ENCODE measurements at places on chromosomes 16 and 17.
A peak's percentile ranks its signal among the peaks of the same experiment; 100 is the strongest.

DNA sequence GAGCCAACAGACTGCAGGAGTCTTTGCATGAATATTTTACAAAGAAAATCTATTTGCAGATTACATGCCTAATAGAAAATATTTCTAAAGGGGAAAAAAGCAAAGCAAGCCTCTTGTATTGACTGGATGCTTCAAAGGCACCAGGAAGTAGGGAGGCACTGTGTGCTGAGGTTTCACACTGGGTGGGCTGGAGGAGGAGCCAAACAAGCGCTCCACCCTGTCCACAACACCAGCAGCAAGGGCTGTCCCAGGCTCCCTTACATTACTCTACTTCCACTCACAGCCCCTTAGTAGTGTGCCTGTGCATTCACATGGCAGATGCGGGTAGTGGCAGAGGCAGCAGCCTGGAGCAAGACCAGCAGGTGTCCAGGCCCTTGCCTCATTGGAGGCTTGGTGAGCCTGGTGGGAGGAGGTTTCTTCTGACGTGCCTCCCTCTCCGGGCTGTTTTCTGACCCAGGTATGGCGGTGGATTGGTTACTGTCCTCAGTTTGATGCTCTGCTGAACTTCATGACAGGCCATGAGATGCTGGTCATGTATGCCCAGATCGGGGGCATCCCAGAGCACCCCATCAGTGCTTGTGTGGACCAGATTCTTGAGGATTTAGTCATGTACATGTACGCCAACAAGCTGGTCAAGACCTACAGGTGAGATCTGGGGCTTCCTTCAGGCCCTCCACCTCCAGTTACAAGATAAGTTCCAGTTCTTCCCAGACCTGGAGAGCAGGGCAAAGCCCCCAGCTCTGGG is 7.0 kb upstream of the CCNF start:
- no peak for DNase-seq

- no peak for DNase-seq
These were observed 449.3 kb downstream of the KCNJ2 start for GRCh38 chr17:70618641-70619040.

DNA sequence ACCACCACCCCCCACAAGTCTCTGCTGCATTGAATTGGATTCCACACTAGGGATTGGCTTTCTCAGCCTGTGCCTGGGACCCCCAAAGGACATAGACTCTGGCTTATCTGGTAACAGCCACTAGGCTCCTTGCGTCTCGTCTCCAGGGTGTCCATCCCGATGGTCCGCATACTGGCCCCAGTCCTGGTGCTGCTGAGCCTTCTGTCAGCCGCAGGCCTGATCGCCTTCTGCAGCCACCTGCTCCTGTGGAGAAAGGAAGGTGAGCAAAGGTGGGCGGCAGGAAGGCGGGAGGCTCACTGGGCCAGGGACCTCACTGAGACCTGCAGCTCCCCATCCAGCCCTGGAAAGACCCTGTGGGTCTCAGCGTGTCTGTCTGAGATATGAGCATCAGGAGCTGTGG is 8.1 kb downstream of the CD300LG start:
- DNase-seq = no peak

DNA sequence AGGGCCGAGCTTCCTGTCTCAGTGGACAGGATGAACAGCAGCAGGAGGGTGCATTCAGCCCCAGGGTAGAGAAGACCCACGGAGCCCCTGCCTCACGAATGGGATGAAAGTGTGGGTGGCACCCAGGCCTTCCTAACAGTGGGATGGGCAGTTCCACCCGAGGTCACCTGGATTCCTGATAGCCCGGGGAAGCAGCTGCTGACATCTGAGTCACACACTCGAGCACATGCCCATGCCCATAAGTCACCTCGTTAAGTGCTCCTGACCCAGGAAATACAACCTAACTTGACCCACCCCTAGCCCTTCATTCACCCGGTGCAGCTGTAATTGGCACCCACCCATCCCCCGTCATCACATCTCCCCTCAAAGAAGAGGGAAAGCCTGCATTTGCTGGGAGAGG is 85.3 kb upstream of the FOXF1 start:
- DNase-seq = no peak

DNA sequence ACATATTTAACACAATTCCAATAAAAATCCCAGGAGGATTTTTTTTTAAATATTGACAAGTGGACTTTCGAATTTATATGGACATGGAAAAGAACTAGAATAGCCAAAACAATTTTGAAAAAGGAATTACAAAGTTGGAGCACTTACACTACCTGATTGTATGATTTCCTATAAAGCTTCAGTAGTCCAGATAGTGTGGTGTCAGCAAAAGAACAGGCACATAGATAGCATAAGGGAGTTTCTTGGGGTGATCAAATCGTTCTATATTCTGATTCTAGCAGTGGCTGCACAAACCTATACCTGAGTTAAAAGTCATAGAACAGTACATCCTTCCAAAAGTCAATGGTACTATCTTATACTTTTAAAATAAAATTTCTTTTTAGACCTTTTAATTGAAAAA is 66.4 kb upstream of the CES5A start:
- DNase-seq = no peak

GRCh38 chr17:30336369-30337171 is 2.7 kb upstream of the TMIGD1 start:
- DNase-seq = peak; percentile 42

GRCh38 chr17:74605361-74605760 is 13.3 kb upstream of the CD300LD start:
- DNase-seq = no peak

- peak; percentile 44 for DNase-seq
These were observed at the start of gene PPM1E for GRCh38 chr17:58755577-58756245. Gene PPM1E (plus strand): TSS chr17:58755854.

GRCh38 chr17:44416558-44417289 is 27.3 kb upstream of the ITGA2B start:
- no peak for DNase-seq

- DNase-seq = no peak
These were observed 5.1 kb upstream of the CX3CL1 start for GRCh38 chr16:57367116-57367752.

GRCh38 chr16:13437413-13437795 is 482.6 kb upstream of the ERCC4 start:
- DNase-seq = no peak

GRCh38 chr16:66064801-66065530 is 301.5 kb upstream of the CDH5 start:
- no peak for DNase-seq

- peak; percentile 39 for DNase-seq
These were observed 52.8 kb downstream of the TOM1L2 start for GRCh38 chr17:17919169-17920107.

- no peak for DNase-seq
These were observed 1.9 kb downstream of the BRICD5 start for GRCh38 chr16:2208772-2209171.

- no peak for DNase-seq
These were observed 2.0 kb downstream of the P2RX1 start for GRCh38 chr17:3914312-3914670.

DNA sequence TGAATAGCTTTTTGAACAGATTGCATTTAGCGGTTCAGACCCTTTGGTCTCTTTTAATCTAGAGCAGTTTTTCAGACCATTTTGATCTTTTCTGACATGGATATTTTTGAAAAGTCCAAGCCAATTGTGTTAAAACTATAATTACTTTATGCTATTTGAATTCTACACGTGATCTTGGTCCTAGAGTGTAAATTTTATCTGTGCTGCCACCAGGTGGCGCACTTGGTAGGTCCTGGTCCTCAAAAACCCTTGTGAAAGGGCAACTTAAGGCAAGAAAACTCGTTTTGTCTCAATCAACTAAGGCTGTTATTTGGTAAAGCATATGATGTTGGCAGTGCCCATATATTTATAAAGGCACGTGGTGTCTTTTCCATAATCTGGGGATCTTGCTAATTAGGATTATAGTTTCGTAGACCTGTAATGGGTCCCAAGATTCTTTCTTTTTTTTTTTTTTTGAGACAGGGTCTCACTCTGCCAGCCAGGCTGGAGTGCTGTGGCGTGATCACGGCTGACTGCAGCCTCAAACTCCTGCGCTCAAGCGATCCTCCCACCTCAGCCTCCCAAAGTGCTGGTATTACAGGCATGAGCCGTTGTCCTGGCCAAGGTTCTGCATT is 43.9 kb upstream of the TEX2 start:
- peak; percentile 9 for DNase-seq

- no peak for DNase-seq
These were observed 12.8 kb downstream of the PECAM1 start for GRCh38 chr17:64377769-64378282.

DNA sequence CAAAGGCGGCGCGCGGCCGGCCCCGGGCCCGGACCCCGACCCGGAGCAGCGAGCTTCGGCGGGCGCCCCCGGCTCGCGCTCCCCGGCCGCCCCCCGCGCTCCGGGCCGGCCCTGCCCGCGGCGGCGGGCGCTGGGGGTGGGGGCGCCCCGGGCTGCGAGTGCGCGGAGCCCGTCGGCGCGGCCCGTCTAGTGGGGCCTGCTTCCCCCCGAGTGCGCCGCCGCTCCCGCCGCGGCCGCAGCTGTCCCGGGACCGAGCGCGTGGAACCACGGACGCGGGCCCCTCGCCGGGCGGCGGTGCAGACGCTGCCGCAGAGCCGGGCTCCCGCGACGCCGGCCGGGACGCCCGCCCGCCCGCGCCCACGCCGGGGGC is 308 bp downstream of the ADCY9 start:
- no peak for DNase-seq

- no peak for DNase-seq
These were observed 208.9 kb downstream of the RBFOX3 start for GRCh38 chr17:79401704-79402674.

Data from NCI-H2029 (cell line).